NCI-H1105 treated with DMSO at 0.1 percent for 48 hours (cell line): ENCODE measurements at places on chromosomes 13 and 19.

- no peak for DNase-seq
These were observed 464.1 kb downstream of the KLF5 start for GRCh38 chr13:73522937-73523336.

DNA sequence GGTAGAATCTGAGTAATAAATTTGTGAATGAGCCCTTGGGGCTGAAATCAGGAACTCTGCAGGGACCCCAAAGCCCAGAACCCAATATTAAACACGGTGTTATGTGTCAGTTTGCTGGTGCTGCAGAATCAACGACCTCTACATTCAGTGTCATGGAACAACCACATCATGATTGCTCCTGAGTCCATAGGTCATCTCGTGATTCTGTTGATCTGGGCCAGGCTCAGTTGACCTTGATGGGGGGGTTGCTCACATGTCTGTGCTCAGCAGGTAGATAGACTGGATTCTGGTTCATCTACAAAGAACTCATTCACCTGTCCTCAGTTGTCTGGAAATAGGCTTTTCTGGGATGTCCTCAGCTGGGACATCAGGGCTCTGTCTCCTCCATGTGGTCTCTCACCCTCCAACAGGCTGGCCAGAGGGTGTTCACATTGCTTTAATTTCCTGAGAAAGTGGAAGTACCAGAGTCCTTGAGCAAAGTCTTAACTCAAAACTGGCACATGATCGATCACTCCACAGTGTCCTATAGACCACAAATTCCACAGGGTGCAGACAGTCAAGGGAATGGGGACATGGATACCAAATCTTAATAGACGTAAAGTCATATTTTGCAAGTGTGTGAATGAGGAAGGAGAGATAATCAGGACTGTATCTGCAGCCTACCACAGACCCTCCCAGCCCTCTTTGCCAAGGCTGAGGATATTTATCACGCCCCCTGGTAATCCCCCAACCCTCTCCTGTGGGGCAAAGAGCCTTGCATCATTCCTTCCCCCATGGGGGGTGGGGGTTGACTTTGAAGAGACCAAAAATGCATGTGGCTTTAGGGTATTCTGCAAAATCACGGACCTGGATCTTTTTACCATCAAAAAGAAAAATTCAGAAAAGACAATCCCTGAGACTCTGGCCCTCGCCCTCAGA lies 39.3 kb upstream of the IGFL1 start:
- DNase-seq = no peak

DNA sequence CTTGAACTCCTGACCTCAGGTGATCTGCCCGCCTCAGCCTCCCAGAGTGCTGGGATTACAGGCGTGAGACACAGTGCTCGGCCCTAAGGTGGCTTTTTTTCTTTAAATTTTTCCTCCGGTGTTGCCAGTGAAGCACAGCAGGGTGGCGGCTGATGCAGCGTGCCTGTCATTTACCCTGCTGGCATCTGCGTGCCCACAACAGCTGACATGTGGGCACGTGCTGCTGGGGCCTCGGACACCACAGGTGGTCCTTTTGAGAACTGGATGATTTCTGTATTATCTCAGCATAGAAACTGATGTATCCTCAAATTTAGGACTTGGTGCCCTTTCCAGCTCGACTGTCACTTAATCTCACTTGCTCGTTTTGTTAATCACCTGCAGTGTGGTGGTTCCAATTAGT lies 31.2 kb upstream of the TEX29 start:
- no peak for DNase-seq

DNA sequence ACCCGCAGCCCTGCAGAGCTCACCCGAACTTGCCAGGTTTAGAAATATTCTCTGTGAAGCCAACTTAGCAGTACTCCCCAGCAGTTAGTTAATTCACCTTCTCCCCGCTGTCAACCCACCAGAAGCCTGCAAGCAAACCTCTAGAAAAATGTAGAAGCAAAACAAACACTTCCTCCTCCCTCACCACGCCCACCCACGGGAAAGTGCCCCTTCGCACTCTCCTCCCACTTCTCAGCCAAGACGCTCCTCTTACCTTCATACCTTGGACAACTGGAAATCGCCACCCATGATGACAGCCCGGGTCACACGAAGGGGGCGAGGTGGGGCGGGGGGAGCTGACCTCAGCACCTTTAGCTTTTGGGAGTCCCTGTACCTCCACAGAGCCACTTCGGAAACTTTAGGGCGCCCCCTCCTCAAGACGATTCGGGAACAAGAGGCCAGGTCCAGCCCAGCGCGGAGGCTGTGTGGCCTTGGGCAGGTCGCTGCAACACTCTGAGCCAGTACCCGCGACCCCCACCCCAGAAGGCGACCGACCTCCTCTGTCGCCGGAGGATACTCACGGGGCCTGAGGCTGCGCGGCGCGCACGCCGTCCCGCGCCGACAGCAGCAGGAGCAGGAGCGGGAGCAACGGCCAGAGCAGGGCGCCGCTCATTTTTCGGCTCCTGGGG lies 485 bp downstream of the CPAMD8 start:
- no peak for DNase-seq

GRCh38 chr13:53131361-53131760 lies 102.7 kb downstream of the OLFM4 start:
- DNase-seq = no peak

- DNase-seq = no peak
These were observed 113.9 kb upstream of the TMTC4 start for GRCh38 chr13:100788540-100788939.

DNA sequence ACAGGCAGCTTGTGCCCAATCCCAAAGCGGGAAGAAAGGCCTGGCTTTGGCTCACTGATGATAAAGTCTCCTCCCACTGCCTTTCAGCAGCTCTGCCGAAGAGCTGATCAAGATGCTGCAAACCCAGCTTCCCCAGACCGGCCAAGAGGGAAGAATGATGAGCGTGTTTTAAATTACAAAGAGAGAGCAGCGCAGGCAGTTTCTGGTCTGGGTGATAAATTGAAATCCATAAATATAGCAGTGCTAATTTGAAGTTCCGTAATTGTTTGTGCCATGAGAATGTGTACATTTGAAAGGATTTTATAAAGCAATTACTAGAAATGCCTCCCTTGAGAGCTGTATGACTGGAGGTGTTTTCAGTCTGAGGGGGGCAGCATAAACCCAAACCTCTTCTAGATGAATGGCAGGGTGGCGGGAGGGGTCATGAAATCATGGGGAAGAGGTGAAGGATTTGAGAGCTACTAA lies 171.8 kb downstream of the STK24 start:
- peak; percentile 78 for DNase-seq

DNA sequence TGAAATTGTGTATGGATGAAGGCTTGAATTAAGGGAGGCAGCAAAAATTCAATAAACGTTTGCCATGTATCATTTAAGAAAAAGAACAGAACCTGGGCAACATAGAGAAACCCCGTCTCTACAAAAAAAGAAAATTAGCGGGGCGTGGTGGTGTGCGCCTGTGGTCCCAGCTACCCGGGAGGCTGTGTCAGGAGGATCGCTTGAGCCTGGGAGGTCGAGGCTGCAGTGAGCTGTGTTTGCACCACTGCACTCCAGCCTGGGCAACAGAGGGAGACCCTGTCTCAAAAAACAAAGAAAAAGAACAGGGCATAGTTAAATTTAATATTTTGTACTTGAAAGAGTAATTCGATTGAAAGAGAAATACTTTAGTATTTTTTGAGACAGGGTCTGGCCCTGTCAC lies 1.4 kb downstream of the UBA2 start:
- DNase-seq = no peak

DNA sequence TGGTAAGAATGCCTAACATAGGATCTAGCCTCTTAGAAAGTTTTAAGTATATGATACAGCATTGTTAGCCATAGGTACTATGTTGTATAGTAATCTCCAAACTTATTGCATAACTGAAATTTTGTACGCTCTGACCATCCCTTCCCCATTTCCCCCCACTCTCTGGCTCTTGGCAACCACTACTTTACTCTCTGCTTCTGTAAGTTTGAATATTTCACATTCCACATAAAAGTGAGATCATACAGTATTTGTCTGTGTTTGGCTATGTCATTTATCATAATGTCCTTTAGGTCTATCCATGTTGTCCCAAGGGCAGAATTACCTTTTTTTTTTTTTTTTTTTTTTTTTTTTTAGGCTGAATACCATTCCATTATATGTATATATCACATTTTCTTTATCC lies 396.9 kb downstream of the DLEU7 start:
- DNase-seq = no peak

GRCh38 chr19:35083691-35084508 lies 31.7 kb upstream of the FXYD3 start:
- no peak for DNase-seq

GRCh38 chr19:648305-648704 lies 8.6 kb downstream of the FGF22 start:
- DNase-seq = no peak

GRCh38 chr13:62704875-62705274 lies 1289.2 kb upstream of the PCDH20 start:
- peak; percentile 30 for DNase-seq
